ENCODE measurements at places on chromosomes 16 and 17. TPM values are rescaled to one million over a fixed set of nuclear protein-coding genes. Genes with fewer than 3 reads are reported as not detected.

DNA sequence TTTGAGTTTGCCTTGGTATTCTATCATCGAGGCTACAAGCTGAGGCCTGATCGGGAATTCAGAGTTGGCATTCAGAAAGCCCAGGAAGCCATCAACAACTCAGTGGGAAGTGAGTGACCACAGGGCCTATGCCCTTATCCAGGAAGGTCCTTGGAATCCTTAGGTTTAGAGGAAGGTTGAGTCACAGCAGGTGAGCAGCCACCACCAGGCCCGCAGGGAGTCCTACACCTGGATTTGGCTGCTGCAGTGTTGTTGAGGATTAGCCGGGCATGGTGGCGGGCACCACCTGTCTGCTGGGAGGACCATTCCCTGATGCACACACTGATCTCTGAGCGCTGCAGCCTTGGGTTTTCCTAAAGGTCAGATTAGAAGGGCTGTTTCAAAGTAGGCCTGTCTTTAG lies 5.2 kb downstream of the ODAD4 start:
- H3K27me3 ChIP-seq: no peaks in the 10 kb centered on the region
- H3K27ac ChIP-seq: no peak overlapping the region
- DNase-seq: no peak

- H3K36me3 ChIP-seq: no peaks in the 10 kb centered on the region
- H3K27me3 ChIP-seq: peaks cover 23% of the 10 kb centered on the region
- peak; percentile 75 for DNase-seq
- peak within 1 kb of the TSS; percentile 84 for H3K4me3 ChIP-seq
Observed at GRCh38 chr16:66604376-66605176, at the start of gene CMTM3. CMTM3 (plus strand) TSS chr16:66604704; CDS start chr16:66604806, 102 bp downstream.

DNA sequence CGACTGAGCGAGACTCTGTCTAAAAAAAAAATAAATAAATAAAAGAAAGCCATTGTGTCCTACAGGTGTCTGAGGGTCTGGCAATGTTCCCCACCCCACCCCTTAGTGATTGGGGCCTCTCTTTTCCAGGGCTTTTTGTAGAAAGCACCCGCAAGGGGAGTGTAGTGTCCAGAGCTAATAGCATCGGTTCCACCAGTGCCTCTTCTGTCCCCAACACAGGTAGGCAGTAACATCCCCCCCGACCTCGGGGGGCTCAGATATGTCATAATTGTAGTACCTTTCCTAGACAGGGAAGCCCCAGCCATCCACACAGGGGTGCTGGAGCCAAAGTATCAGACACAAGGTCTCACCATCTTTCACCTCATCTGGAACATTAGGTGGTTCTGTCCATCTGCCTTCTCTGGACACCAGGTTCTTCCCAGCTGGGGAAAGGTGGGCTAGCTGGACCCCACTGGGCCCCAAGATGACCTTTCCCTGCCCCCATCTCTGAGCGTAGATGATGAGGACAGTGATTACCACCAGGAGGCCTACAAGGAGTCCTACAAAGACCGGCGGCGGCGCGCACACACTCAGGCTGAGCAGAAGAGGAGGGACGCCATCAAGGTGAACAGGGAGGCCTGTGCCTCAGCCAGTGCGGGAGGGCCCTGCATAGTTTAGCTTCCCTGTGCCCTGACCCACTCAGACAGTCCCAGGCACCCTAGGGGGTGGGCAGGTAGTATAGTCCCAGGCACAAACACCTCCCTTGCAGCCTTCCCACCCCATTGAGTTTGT lies 1.6 kb downstream of the MLX start:
- H3K4me1 ChIP-seq: peaks cover 24% of the 10 kb centered on the region
- peak overlapping the region; percentile 52 for H3K4me3 ChIP-seq
- no peaks in the 10 kb centered on the region for H3K27me3 ChIP-seq
- H3K27ac ChIP-seq: no peak overlapping the region
- no peak for DNase-seq
- H3K36me3 ChIP-seq: peaks cover 75% of the 10 kb centered on the region

DNA sequence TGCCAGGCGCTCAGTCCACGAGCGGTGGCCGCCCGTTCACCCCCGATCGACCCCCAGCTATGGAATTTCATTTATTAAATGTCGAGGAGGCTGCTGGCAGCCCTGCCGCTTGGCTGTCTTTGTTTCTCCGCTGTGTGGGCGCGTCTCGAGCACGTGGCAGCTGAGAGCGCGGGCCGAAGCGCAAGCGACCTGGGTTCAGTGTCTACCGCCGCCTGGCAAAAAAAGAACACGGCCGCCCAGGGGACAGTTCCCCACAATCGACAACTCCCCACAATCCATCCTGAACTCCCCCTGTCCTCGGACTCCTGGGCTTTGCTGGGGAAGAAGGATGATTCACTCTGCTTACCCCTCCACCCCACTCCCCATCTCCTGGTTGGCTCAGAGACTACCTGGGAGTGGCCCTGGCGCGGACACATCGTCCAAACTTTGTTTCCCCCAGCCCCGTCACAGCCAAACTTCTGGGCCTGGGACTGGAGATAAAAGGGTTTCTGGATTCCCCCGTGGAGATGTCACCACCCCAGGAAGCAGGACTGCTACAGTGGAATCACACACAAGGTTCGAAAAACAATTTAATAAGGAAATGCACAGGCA lies 1.7 kb upstream of the ANKRD13B start:
- peaks cover 3% of the 10 kb centered on the region for H3K36me3 ChIP-seq
- H3K4me1 ChIP-seq: peaks cover 59% of the 10 kb centered on the region
- no peak for DNase-seq

- no peaks in the 10 kb centered on the region for H3K36me3 ChIP-seq
- H3K27me3 ChIP-seq: no peaks in the 10 kb centered on the region
- peaks cover 23% of the 10 kb centered on the region for H3K4me1 ChIP-seq
- H3K4me3 ChIP-seq: no peak overlapping the region
Observed at GRCh38 chr16:57392694-57393093, 11.9 kb upstream of the CCL17 start.

GRCh38 chr17:19975601-19976000 lies 2.0 kb downstream of the AKAP10 start:
- peaks cover 27% of the 10 kb centered on the region for H3K36me3 ChIP-seq
- DNase-seq: no peak
- peak overlapping the region; percentile 33 for H3K4me3 ChIP-seq
- peaks cover 43% of the 10 kb centered on the region for H3K4me1 ChIP-seq
- peak overlapping the region; percentile 35 for H3K27ac ChIP-seq
- H3K27me3 ChIP-seq: no peaks in the 10 kb centered on the region

GRCh38 chr16:53152329-53152728 lies 97.5 kb downstream of the CHD9 start:
- no peaks in the 10 kb centered on the region for H3K27me3 ChIP-seq
- H3K4me3 ChIP-seq: no peak overlapping the region
- H3K27ac ChIP-seq: no peak overlapping the region
- peaks cover 5% of the 10 kb centered on the region for H3K4me1 ChIP-seq
- H3K36me3 ChIP-seq: peaks cover 31% of the 10 kb centered on the region

DNA sequence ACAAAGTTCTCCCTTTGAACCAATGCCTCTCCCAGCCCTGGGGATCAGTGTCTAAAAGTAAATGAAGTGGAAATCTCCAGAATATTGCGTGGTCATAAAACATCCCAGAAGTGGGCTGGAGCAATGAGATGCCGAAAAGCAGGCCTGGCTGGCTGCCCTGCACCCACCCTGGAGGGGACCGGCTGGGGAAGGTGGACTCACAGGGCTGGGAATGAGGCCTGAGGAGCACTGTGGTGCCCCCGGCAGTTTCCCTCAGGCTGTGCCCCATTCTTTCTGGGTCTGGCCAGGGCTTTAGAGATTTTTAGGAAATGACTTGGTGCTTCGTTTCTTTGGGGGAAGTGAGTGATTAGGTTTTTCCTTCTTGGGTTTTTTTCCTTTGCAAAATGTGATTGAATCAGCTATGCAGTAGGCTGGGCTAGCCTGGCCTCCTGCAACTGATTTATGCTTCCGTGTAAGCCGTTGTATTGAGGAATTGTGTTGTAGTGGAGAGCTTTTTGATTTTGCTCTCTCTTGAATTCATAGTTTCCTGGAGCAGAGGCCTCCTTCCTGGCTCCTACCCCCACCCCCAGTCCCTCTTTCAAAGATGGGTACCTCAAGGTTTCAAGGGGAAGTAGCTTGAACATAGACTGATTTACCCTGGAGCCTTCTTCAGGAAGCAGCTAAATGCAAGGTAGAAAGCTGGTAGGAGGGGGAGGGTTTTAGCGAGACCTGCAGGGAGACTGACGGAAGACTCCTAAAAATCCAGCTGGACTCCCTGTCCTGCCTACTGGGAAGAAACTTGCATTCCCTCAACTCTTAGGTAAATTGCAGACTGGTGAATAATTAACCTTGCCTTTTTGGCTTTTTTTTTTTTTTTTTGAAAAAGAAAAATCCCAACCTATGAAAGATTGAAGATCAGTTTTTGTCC lies 170.2 kb downstream of the RAB11FIP4 start:
- no peak for DNase-seq
- H3K4me3 ChIP-seq: peak overlapping the region; percentile 45
- peaks cover 28% of the 10 kb centered on the region for H3K4me1 ChIP-seq
- no peaks in the 10 kb centered on the region for H3K36me3 ChIP-seq
- H3K27ac ChIP-seq: peak overlapping the region; percentile 16

Gene CMTM1
- 0.95 TPM for total RNA-seq

Gene GLTPD2
- total RNA-seq: not detected

Gene CNGB1
- not detected for total RNA-seq

DNA sequence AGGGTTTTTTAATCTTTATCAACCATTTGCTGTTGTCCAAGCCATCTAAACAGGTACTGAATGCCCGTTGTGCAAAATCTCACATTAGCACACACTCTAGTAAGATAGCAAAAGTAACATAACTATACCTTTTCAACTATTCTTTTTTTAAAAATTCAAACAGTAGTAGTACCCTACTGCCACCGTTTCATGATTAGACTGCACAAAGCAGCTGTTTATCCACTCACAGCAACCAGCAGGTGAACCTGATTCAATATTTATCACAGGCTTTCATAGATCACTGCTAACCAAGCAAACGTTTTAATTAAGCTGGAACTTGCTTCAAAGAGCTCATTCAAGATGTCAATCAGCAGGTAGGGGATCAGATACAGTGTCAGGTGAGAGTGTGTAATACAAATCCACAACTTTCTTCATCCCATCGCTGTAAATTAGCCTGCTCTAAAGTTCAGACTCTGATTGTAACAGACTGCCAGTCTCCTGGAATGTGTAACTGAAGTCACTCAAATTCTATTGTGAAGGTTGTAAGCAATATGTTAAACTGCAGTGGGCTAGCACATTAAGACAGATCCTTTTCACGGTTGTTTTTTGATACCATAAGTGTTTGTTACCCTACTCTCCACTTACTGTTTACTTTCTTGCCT lies 47.3 kb downstream of the BRIP1 start:
- peak overlapping the region; percentile 46 for H3K4me3 ChIP-seq
- no peaks in the 10 kb centered on the region for H3K27me3 ChIP-seq
- H3K27ac ChIP-seq: peak overlapping the region; percentile 61
- H3K4me1 ChIP-seq: peaks cover 52% of the 10 kb centered on the region
- DNase-seq: no peak
- H3K36me3 ChIP-seq: no peaks in the 10 kb centered on the region

DNA sequence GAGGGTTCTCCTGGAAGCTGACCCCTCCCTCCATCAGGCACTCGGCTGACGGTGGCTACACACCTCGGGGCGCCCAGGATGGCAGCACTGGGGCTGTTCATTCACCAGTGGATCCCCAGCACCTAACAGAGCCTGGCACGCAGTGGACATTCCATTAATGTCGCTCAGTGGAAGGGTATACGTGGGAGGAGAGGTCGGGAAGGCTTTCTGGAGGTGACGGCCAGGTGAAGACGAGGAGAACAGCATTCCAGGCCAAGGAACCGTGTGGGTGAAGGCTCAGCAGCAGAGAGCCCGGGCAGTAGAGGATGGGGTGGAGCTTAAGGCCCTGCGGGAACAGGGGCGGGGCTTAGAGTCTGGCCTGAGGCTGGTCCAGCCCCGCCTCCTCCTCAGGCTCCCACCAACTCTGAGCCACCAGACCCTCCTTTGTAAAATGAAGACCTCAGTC lies 2.5 kb upstream of the HS3ST6 start:
- no peak overlapping the region for H3K4me3 ChIP-seq
- peaks cover 48% of the 10 kb centered on the region for H3K27me3 ChIP-seq
- peaks cover 5% of the 10 kb centered on the region for H3K4me1 ChIP-seq
- DNase-seq: no peak
- H3K36me3 ChIP-seq: no peaks in the 10 kb centered on the region

Gene PRSS27
- total RNA-seq: 1.5 TPM

Gene PMP22
- not detected for total RNA-seq

DNA sequence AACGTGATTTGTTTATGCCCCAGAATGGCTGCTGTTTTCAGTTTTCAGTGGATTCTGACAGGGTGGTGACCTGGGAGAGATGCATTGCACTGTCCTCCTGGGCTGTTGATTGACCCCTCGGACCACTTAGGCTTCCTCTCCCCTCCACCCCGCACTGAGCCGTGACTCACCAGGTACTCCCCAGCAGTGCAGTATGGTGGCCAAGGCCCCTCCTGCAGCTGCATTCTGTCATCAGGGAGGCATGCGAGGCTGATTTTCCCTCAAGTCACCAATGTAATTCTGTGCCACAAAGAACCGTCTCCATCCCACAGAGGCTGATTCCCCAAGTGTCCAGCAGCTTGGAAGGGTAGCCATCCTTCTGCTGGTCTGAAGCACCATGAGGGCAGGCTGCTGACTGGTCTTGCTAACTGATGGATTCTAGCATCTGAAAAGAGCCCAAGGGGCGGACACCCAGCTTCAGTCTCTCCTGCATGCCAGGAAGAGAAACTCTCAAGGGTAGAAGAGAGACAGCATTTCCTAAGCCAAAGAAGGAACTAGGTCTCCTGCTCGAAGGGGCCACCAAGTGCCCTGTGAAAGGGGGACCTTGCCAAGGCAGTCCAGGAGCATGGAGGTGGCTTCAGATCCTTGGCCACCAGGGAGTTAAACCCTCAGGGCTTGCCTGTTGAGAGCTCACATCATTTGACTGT lies 148.1 kb downstream of the SOCS1 start:
- peaks cover 39% of the 10 kb centered on the region for H3K4me1 ChIP-seq
- H3K36me3 ChIP-seq: peaks cover 21% of the 10 kb centered on the region
- no peaks in the 10 kb centered on the region for H3K27me3 ChIP-seq
- no peak for DNase-seq

Gene MEAK7
- 9.8 TPM for total RNA-seq

GRCh38 chr16:88856122-88856827 lies 472 bp downstream of the GALNS start:
- peak; percentile 33 for DNase-seq
- H3K27ac ChIP-seq: peak overlapping the region; percentile 4
- peaks cover 39% of the 10 kb centered on the region for H3K4me1 ChIP-seq

Gene TRIM72
- total RNA-seq: 0.16 TPM

DNA sequence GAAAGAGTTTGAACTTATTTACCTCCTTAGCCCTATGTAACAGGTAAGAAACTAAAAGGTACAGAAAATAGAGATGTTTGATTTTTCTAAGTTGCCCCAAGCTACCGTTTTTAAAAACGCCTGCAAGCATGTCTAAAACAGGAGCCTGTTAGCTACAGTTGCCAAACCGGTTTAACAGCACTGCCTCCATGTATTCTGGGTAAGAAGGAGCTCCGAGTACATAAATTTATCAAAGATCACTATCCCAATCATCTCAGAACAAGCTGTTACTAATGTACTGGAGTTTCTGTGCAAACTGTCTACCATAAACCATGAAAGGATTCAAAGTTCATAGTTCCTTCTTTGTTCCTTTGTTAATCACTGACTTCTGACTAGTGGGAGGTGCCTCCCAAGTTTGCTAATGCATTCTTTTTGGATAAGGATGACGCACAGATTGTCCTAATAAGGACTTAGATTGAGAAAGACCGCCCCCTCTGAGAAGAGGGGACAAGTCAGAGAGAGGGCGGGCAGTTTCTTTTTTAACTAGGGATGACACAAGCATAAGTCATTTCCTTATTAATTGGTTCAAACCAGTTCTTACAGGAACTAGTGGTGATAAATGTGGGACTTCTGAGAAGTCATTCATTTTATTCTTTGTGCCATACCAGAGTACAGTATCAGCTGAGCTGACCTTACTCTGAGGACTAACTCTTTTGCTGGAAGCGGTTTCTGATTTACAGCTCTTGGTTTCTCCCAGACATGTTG lies 55.3 kb downstream of the TUBD1 start:
- H3K36me3 ChIP-seq: peaks cover 49% of the 10 kb centered on the region
- peak overlapping the region; percentile 97 for H3K27ac ChIP-seq
- DNase-seq: no peak

Gene ERBB2
- total RNA-seq: 7.1 TPM
